Activated CD8-positive, alpha-beta memory T cell treated with anti-CD3 and anti-CD28 coated beads for 4 hours (primary cell): ENCODE measurements at places on chromosomes 3 and 15.

- no peak for DNase-seq
Measured at GRCh38 chr3:8416965-8417364, 84.7 kb upstream of the LMCD1 start.

- no peak for DNase-seq
Measured at GRCh38 chr3:74651292-74651691, 36.8 kb upstream of the CNTN3 start.

GRCh38 chr15:45199136-45199810 is 11.5 kb upstream of the SHF start:
- DNase-seq: no peak

DNA sequence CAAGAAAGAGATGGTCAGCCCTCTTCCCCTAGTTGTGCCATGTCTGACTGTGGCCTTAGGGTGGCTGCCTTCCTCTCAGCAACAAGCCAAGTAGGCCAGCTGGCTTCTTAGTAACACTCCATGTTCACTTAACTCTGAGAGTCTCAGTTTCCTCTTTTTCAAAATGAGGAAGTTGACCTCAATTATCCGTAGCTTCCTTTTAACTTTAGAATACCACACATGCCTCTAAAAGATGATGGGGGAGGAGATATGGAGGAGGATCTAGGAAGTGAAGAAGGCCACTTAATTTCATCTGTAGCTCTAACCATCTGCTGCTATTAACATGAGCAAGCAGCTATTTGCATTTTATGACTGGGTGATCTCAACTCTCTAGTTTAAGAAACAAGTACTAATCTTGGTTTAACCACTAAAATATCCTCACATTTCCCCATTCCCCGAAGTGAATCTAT is 32.9 kb downstream of the CD200R1L start:
- no peak for DNase-seq

GRCh38 chr3:14796403-14797077 is 22.2 kb upstream of the FGD5 start:
- DNase-seq: no peak

DNA sequence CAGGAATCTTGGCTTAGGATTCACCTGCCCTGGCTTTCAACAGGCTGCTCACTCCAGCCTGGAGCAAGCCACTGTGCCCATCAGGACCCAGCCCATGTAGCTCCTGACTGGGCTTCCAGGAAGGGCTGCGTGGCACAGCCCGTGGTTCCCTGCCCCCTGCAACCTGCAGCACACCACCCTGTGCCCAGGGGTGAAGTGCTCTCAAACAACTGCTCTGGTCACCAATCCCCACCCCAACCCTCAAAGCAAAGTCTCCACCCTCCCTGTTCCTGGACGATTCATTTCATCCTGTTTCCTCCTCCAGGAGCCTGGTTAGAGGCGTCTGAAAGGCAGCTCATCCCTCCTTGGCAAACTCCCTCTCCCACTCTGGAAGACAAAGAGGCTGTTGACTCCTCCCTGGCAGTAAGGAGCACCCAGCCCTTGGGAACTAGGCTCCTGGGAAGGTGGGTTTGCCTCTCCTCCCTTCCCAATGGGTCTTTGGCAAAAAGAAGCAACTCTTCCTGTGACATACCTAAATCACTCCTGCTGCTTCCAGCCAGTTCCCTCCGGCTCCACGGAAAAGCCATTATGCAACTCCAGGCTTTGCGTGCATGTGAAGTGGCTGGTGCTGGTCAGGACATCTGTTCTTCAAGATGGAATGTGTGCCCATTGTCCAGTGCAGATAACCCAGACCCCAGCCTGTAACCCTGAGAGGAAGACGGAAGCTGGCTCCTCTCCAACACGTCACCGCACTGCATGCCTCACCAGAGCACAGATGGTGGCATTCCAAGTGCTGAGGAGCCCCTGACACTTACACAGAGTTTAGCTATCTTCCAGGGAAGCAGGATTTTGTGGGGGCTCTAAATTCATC is 29.1 kb upstream of the VIPR1 start:
- no peak for DNase-seq

- no peak for DNase-seq
Measured at GRCh38 chr15:96066852-96067495, 263.5 kb upstream of the NR2F2 start.

GRCh38 chr15:77143616-77144015 is 72.7 kb upstream of the TSPAN3 start:
- no peak for DNase-seq

DNA sequence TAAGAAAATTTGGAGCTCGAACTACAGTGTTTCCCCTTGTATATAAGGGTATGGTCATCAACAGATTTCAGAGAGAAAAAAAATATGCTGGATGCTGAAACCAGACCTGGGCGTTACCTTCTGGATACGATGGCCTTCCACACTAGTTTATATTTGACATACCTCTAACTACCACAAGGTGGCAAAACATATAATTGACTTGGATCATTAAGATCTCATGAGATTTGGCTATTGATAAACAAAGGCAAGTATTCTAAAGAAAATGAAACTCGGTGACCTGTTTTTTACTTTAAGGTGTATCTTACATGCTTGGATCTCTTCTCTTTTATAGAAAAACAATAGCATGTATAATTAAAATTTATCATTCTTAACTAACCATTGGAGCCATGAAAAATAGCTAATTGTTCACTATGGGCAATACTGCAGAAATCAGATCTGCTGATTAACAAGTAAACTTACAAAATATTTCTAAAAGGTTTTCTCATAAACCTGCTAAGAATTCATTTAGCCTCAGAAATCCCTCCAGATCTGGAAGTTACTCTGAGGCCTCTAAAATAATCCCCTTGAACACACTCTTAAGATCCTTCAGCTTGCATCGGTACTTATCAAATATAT is 300.6 kb upstream of the KCNH8 start:
- no peak for DNase-seq

DNA sequence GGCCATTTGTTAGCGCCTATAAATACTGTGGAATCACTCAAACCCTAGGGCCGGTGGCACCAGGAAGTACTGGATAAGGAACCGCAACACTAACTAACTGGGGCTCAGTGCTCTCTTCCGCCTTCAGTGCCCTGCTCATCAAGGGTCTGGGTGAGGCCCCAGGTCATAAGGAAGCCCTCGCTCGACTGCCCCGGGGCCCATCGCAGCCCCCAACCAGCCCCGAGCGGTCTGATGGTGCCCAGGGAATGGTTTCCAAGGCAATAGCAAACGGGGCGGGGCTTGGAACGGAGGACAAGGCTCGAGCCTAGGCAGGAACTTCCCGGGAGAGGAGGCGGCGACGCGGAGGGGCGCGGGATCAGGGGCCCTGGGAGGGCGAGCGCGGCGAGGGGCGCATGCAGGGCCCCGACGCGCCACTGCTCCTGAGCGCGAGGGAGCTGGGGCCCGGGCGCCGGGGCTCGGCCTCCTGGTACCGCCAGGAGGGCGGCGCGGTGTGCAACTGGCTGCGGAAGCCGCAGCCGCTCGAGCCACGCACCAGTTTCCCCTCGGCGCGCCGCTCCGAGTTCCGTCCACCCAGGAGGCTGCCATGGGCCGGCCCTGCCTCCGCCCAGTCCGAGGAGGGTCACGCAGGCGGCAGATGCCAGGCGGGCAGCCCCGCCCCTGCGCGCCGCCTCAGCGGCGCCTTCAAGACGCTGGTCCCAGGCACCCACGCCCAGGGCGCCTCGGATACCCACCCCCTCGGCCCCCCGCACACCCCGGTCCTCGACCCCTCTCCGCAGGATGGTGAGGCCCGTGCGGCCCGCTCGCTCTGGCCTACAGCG is at the start of gene TTLL3:
Gene TTLL3 (plus strand): TSS at position 648 of the 818 bp plus-strand sequence. CDS start 400 bp downstream, outside the sequence.
- DNase-seq: no peak

- no peak for DNase-seq
Measured at GRCh38 chr3:97353176-97353575, 411.4 kb upstream of the ARL6 start.
